AG09319 (cell line): ENCODE measurements at places on chromosomes 2 and 18.

- DNase-seq: no peak
Measured at GRCh38 chr2:223797811-223798721, 39.3 kb downstream of the AP1S3 start.

GRCh38 chr2:186632417-186632816 lies 42.6 kb downstream of the ITGAV start:
- DNase-seq: no peak

DNA sequence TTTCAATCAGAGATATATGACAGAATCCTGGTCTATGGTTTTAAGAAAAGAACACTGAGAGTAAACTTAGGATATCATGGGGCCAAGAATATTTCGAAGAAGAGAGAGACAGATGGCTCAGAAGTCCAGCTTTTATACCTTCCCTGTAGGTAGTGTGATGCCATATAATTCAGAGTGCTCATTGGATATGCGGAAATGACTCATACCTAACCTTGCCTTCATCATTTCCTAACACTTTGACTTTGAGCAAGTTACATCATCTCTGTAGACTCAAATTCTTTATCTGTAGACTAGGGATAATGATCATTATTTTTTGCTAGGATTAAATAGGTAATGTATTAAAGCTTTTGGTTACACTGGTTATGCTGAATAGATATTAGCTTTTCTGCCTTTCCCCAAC lies 461.6 kb upstream of the CNTNAP5 start:
- no peak for DNase-seq

DNA sequence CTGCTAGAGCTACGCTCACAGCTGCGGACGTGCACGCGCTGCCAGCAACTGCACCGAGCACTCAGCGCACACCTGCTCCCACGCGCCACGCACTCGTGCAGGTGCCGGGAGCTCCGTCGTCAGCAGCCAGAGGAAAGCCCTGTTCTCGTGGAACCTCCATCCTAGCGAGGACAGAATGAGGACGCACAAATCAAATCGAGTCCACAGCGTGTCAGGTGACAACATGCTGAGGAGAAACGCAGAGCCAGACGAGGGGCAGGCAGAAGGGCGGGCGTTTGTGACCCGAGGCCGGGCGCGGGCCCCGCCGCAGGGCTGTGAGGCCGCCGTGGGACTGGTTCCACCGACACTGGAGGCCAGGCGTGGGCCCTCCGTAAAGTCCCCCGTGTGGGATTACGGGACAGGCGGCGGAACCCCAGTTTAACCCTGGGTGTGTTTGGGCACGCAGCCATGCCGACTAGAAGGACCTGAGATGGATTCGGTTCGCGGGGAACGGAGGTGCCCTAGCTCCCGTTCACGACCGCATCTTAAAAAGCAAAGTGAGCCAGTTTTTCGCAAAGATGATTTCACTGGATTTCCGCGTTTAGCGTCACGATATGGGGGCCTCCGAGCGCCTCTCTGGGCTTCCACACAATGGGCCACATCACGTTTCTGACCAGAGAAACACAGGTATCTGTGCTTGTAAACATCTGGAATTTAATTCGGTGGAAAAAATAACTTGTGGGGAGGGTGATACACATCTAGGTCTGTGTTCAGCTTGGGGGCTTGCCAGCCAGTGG lies 26.9 kb upstream of the ALKAL2 start:
- DNase-seq: no peak

DNA sequence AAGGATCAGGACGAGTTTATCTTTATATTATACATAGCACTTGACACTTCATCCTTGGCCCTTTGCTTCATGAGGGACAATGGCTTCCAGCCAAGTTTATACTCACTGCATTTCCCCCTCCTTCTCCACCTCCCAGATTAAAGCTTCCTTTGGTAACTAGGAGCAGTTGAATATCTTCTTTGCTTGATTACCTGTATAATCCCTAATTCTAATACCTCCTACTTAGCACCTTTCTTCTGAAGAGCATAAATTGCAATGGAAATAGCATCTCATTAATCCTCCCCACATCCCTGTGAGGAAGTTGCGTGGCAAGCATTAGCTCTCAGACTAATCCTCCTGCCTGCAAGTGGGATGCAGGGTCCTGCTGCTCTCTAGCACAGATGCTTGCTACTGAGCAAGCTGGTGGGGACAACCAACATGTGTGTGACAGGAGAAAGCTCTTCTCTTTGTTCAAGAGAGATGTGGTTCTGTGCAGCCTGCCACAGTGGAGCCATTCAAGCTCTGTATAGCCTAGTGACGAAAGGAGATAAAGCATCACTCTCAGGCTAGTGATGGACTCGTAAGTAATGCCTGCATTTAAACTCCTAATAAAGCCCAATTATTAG lies 19.1 kb downstream of the KLHL14 start:
- no peak for DNase-seq

DNA sequence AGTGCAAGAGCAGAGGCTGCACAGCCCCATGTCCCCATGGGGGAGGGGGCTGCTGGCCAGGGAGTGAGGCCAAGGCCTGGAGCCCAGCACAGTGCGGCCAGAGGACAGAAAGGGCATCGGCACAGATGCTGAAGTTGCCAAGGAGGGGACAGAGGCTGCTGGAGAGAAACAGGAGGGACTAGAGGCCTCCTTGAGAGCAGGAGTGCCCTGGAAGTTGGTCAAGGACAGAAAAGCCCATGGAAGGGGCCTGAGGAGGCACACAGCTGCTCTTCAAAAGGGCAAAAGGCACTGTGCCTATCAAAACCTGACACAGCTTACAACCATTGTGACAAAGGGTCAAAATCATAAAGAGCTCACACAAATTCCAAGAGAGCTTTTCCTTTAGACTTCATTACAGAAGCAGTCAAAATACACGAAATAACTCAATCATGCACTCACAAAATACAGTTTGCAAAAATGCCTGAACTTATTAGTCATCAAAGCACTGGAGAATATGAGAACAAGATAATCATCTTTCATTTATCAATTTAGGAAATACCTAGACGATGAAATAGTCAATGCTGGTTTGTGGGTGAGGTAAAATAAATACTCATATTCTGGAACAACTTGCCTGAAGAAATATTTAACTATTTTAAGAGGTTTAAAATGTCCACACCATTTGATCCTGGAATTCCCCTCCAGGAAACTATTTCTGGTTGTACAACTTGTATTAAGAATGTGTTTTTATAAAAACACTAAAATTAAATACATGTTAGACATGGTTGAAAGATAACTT lies 79.6 kb downstream of the USP40 start:
- peak; percentile 55 for DNase-seq

DNA sequence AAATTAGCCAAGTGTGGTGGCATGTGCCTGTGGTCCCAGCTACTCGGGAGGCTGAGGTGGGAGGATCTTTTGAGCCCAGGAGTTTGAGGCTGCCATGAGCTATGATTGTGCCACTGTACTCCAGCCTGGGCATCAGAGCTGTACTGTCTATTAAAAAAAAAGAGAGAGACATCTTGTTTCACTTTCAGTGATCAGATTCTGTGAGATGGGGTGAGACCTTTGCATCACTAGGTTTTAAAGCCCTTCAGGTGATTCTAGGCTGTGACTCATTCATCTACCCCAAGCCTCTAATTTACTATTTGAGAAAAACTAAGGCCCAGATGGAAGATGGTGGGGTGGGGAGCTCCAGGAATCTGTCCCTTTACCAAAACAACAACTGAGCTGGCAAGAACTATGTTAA lies 7.1 kb downstream of the C2orf92 start:
- DNase-seq: no peak

GRCh38 chr2:63755965-63756364 lies 85.7 kb upstream of the UGP2 start:
- no peak for DNase-seq

- DNase-seq: no peak
Measured at GRCh38 chr2:188601391-188601790, 309.7 kb downstream of the GULP1 start.

DNA sequence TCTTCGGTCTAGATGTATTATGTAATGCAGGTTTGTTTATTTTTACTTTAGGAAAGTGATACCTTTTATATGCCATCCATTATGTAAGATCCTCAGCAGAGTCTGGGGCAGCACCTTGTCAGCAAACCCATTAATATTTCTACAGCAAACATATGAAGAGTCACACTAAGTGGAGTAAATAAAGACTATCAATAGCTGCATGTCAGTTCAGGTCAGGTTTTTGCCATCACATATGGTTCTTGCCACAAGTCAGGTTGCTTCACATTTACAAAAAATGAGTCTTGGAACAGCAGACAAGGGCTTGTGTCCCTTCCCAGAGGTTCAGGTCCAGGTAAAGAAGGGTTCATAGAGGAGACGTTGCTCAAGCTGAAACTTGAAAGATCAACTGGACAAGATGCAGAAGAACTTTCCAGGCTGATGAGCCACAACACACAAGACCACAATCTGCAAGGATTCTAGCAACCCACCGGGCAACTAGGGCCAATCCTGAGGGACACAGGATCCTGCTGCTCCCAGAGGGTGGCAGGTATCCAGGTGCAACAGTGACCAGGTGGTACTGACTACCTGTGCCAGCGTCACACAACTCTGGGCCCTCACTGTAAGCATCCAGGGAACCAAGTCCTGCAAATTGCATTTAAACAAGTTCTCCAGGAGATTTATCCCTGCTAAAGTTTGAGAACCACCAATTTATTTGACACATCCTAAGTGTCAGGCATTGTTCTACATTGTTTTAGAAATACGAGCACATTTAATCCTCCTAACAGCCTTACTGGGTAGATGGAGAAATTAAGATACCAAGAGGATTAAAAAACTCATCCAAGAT lies 215.8 kb downstream of the ALPK2 start:
- DNase-seq: no peak

DNA sequence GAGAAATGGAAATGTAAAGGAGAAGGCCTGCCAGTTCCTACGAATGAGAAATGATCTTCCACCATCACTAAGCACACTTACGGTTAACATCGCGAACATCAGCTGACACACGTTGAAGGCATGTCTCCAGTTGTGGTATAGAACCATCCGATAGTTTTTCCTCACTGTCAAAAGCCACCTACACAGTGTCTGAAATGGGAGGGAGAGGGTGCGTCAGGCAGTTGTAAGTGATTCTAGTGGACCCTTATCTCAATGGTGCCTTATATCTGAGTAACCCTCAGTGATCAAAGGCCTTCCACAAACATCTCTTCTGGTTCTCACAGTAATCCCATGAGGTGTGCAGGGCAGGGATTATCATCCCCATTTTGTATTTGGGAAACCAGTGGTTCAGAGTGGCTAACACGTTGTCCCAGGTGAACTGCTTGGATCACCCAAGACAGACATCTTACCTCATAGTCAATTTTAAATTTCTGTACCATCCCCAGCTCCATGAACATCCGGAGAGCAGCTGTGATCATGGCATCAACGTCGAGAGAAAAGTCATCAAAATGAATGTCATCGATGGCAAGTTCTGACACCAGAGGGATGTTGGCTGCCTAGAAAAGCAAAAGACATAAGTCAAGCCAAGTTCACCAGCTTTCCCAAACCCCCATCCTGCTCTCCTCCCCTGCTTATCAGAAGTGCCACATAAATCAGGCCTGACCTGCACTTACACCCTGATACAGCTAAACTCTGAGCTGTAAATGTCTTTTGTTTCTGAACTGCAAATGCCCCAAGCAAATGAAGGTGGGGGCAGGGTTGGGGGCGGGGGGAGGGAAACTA lies 335.2 kb downstream of the AGPS start:
- no peak for DNase-seq

- DNase-seq: no peak
Measured at GRCh38 chr18:52339891-52340371, at the start of gene DCC. Gene DCC, plus strand, starts transcription at chr18:52340197. Its CDS starts 591 bp downstream, at chr18:52340788.

DNA sequence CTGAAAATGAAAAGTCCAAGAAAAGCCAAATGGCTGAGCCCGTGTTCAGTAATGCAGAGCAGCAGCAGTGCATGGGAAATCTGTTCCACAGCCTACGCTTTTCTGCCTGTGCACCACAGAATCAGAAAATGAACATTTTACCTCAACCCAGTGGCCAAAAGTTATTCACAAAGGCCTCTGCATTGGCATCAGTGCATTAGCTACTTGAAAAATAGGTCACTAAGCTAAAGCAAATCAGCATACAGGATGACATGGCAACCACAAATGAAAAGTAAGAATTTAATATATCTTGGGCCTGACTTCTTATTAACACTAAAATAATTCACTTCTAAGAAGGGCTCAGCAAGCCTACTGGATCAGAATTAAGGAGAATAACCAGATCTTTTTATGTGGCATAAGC lies 1145.3 kb upstream of the CHAC2 start:
- DNase-seq: no peak

- DNase-seq: no peak
Measured at GRCh38 chr2:219022041-219022440, 19.3 kb downstream of the CFAP65 start.

DNA sequence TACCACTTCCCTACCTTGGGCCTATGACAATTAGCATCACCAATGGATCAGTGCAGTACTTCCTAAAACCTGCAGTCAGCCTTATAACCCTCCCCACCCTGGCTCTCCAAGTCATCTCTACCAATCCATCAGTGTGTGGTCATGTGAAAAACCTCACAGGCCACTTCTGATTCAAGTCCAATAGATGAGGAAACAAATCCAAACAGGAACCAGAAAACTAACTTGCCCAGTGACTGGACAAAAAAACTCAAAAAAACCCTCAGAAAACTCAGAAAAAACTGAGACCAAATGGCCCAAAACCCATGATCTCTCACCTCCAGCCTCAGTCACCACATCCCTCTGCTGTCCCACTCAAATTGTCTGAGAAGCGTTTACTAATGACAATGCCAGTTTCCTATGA lies 43.3 kb downstream of the TGFA start:
- no peak for DNase-seq

DNA sequence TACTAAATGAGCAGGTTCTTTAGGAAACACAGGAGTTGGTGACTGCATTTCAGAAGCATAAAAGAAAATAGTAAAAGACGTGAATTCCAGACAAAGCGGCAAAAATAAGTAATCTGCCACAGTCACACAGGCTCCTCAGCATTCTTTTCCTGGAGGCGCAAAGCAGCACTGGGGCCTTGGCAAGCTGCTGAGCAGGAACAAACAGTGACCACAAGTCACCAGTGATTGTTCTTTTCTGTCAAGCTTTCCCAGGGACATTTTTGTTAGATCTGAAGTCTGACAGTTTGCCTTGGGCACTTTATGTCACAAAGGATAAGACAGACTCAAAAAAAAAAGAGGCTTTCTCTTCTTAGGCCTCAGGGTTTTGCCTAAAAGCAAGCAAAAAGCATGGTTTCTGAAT lies 216.2 kb downstream of the CDH20 start:
- DNase-seq: no peak
